ENCODE measurements at places on chromosomes 7 and 10. TPM values are rescaled to one million over a fixed set of nuclear protein-coding genes. Genes with fewer than 3 reads are reported as not detected.
A peak's percentile ranks its signal among the peaks of the same experiment; 100 is the strongest.

DNA sequence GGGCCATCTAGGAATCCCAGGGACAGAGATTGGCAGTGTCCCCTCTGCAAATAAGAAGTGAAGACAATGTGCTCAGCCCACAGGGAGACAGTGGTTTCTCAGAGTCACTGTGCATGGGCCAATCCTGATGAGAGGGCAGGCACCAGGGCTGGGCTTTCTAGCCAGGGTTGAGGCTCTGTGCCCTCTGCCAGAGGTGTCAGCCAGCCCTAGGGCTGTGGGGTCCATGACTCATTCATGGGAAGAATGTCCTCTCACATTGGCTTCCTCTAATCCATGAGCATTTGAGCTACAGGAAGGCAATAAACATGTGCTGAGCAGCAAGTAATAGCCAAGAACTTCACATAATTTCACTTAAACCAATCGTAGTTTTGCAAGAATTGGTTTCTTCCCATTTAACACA lies 482.0 kb upstream of the MGMT start:
- H3K4me3 ChIP-seq: no peak overlapping the region
- no peaks in the 10 kb centered on the region for H3K36me3 ChIP-seq
- H3K4me1 ChIP-seq: no peaks in the 10 kb centered on the region
- H3K27me3 ChIP-seq: no peaks in the 10 kb centered on the region
- no peak for DNase-seq

The SAMD9L gene
- total RNA-seq: 27.8 TPM

The PDK4 gene
- not detected for total RNA-seq

DNA sequence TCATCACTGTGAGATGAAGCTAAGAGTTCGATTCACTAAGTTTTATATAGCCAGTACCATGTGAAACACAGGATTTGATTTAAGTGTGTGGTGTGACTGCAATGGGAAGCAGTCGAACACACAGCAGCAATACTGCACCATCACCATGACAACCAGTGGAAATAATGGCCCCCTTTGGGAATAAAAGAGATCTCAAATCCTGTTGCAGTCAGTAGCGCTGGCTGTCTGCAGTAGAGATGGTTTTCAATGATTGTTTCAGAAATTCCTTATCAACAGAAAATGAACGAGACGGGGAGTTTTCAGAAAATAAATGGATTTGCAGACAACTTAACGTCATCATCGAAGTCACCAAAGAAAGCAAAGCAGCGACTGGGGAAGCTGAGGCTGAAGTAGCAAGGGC lies 91.0 kb downstream of the PTPRE start:
- H3K36me3 ChIP-seq: no peaks in the 10 kb centered on the region
- peaks cover 8% of the 10 kb centered on the region for H3K4me1 ChIP-seq
- H3K27ac ChIP-seq: no peak overlapping the region
- H3K4me3 ChIP-seq: no peak overlapping the region
- H3K27me3 ChIP-seq: peaks cover 20% of the 10 kb centered on the region
- no peak for DNase-seq

- peaks cover 24% of the 10 kb centered on the region for H3K4me1 ChIP-seq
- DNase-seq: no peak
- peaks cover 2% of the 10 kb centered on the region for H3K36me3 ChIP-seq
- H3K27ac ChIP-seq: no peak overlapping the region
- H3K27me3 ChIP-seq: no peaks in the 10 kb centered on the region
- H3K4me3 ChIP-seq: no peak overlapping the region
These were observed 3.6 kb upstream of the GPR146 start for GRCh38 chr7:1040790-1041189.

GRCh38 chr10:71771204-71771603 lies 2.1 kb downstream of the VSIR start:
- no peak for DNase-seq
- H3K36me3 ChIP-seq: peaks cover 50% of the 10 kb centered on the region
- peak overlapping the region; percentile 92 for H3K4me3 ChIP-seq
- H3K27ac ChIP-seq: peak overlapping the region; percentile 97
- H3K4me1 ChIP-seq: peaks cover 73% of the 10 kb centered on the region

DNA sequence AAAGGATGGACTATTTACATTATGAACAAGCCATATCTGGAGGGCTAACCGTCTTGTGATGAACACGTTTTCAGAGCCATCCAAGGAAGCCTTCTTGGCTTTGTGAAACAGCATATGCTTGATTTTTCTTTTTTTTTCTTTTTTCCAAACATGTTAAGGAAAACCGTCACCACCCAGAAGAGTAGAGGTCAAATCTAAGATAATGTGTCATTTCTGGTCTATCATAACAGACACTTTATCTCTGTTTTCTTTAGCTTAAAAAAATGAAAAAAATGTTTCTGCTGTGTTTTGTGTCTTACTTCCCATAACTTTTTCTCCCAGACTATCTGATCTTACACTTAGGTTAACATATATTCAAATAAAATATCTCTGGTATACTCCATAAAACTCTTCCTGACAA lies 76.1 kb upstream of the DGKB start:
- H3K27me3 ChIP-seq: no peaks in the 10 kb centered on the region
- no peak overlapping the region for H3K4me3 ChIP-seq
- no peaks in the 10 kb centered on the region for H3K36me3 ChIP-seq
- no peak overlapping the region for H3K27ac ChIP-seq

DNA sequence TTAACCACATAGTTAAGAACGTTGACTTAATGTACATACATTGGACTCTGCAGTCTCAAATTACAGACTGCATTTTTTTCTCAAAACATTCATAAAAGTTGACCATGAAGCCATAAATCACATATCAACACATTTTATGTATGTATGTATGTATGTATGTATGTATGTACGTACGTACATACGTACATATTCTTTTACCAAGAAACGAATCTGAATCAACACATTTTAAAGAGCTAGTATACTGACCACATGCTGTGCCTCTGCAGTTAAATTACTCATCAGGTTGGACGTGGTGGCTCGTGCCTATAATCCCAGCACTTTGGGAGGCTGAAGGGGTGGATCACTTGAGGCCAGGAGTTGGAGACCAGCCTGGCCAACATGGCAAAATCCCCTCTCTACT lies 105.8 kb downstream of the GPR158 start:
- H3K27me3 ChIP-seq: no peaks in the 10 kb centered on the region
- H3K36me3 ChIP-seq: no peaks in the 10 kb centered on the region
- no peak overlapping the region for H3K27ac ChIP-seq
- no peaks in the 10 kb centered on the region for H3K4me1 ChIP-seq
- H3K4me3 ChIP-seq: no peak overlapping the region
- DNase-seq: no peak

The SPDYE1 gene
- not detected for total RNA-seq

DNA sequence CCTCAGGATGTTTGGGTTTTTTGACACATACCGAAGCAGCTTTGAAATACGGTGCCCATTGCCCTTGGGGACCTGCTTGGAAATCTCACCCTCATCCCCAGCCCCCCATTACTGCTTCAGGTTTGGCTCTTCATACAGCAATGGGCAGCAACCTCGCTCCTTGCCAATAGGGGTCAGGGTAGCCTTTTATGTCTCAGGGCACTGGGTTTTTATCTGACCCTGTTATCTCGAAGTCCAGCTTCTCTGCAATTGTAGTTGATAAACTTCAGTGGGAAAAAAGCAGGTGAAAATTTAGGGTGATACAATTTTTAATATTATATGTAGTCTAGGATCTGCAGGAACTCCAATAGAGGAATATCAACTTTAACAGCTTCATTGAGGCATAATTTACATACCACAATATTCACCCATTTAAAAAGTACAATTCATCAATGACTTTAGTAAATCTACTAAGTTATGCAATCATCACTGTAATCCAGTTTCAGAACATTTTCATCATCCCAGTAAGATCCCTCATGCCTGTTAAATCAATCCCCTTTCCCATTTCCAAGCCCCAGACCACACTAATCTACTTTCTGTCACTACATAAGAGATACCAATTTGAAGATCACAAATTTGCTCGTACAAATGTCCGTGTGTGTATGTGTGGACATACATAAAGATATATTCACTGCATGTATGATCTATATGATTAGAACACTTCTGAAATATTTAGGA lies 386.2 kb downstream of the KCNMA1 start:
- H3K27ac ChIP-seq: no peak overlapping the region
- H3K36me3 ChIP-seq: no peaks in the 10 kb centered on the region
- no peak overlapping the region for H3K4me3 ChIP-seq
- no peaks in the 10 kb centered on the region for H3K4me1 ChIP-seq
- peak; percentile 16 for DNase-seq

GRCh38 chr10:89283936-89284475 lies 17.8 kb upstream of the IFIT2 start:
- no peak overlapping the region for H3K27ac ChIP-seq
- no peak for DNase-seq
- H3K27me3 ChIP-seq: no peaks in the 10 kb centered on the region
- no peak overlapping the region for H3K4me3 ChIP-seq
- H3K36me3 ChIP-seq: no peaks in the 10 kb centered on the region
- no peaks in the 10 kb centered on the region for H3K4me1 ChIP-seq

The GNAT3 gene
- total RNA-seq: not detected

The CDHR3 gene
- 0.93 TPM for total RNA-seq

DNA sequence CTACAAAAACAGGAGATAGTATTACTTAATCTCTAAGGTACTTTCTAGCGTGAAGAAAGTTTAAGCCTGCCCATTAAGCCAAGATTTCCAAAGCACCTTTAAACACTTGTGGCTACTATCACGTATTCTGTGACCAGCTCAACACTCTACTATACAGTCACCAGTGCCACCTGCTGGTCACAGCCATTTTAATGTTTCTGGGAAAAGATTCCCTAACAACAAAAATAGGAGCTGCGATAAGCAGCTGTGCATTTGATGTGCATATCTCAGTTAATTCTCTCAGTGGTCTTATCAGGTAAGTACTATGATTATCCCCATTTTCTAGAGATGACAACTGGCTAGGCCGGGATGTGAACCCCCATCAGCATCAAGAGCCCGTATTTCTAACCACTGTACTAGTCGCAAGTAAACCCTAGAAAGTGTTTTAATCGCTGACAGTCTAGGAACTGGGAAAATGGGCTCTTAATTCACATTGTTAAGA lies 860 bp downstream of the SEC31B start:
- H3K4me1 ChIP-seq: peaks cover 13% of the 10 kb centered on the region
- DNase-seq: peak; percentile 82
- peaks cover 25% of the 10 kb centered on the region for H3K36me3 ChIP-seq
- H3K4me3 ChIP-seq: no peak overlapping the region

DNA sequence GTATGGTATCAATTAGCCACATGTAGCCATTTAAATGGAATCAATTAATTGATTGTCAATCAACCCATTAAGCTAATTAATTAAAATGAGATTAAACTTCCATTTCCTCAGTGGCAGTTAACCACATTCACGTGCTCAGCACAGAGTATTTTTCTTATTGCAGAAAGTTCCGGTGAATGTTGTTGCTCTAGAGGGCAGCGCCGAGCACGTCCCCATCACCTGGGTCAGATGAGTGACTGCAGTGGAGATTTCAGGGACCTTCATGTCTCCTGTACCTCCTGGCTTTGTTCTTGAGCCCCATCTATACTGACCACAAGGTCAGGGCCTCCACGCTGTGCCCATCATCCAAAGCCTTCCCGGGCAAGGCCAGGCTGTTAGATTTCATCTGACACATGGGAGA lies 168.8 kb upstream of the MKI67 start:
- no peak overlapping the region for H3K27ac ChIP-seq
- H3K4me3 ChIP-seq: no peak overlapping the region
- DNase-seq: no peak

DNA sequence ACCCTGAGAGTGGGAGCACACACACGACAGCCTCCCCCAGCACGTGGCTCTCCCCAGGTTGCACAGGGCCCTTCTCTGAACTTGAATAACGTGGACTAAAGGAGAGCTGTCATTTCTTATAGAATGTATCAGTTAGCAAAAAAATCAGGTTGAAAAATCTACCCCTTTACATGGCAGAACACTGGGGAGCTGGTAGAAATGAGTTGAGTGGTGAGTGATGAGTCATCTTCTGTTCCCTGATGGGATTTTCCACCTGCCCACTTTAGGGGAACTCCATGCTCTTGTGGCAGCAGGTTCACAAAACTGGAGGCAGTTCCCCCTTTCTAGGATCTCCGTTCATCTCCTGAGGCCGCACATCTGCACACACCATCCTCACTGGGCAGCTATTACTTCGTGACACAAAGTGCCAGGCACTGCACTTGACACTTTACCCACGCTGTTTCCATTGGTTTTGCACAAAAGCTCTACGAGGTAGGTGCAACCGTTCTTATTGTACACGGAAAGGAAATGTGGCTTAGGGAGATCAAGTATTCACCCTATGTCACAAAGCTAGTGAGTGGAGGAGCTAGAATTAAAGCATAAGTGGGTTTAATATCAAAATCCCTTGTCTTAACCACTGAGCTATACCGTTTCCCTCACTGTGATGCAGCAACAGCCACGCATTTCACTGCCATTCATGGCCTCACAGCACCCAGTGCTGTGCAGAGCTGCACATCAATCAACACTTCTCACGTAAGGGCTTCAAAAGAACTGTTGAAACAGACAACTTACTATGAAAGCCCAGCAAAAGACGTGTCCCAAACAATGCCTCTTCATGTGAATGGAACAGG lies 80.2 kb downstream of the RNF216 start:
- H3K27me3 ChIP-seq: no peaks in the 10 kb centered on the region
- H3K36me3 ChIP-seq: peaks cover 31% of the 10 kb centered on the region
- H3K4me3 ChIP-seq: peak overlapping the region; percentile 52
- H3K27ac ChIP-seq: peak overlapping the region; percentile 91

The ZNF736 gene
- 25.5 TPM for total RNA-seq

DNA sequence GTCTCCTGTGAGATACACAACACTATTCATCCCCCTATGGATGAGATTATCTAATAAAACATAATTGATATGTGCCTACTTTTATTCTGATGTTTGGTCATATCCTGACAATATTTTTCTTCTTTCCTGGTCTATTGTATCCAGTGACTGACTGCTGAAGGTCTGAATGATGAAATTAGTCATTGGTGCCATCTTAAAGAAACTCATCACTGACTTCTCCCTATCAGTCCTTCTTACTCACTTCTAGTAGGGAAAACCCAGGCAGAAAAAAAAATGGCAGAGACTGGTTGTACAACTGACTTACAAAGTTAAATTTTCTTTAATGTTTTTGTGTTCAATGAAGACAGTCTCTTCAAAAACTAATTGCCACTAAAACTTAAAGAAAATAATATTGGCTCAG lies 377.4 kb downstream of the HTR7 start:
- H3K27me3 ChIP-seq: no peaks in the 10 kb centered on the region
- H3K4me1 ChIP-seq: no peaks in the 10 kb centered on the region
- no peak for DNase-seq
- no peak overlapping the region for H3K27ac ChIP-seq
- no peak overlapping the region for H3K4me3 ChIP-seq

- H3K4me3 ChIP-seq: no peak overlapping the region
- peaks cover 30% of the 10 kb centered on the region for H3K4me1 ChIP-seq
These were observed 122.3 kb upstream of the LYZL2 start for GRCh38 chr10:30751678-30752331.

The AOC1 gene
- not detected for total RNA-seq

The TMEM72 gene
- not detected for total RNA-seq

The TAS2R3 gene
- 1.1 TPM for total RNA-seq

DNA sequence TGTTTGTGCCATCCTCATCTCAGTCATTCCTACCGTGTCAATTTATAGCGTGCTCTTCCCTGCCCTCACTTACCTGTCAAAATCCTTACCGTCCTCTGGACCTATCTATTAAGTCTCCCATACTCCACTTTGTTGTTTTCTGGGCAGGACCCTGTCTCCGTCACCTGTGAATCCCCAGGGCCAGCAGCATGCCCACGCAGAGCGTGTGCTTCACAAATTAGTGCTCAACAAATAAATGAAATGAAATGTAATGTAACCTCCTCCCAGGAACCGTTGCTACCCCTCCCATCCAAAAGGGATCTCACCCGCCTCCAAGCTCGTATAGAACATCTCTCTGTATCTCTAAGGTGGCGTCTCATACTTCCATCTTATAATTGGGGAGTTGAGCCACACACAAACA lies 589.9 kb upstream of the MGMT start:
- peaks cover 2% of the 10 kb centered on the region for H3K27me3 ChIP-seq
- no peaks in the 10 kb centered on the region for H3K36me3 ChIP-seq

Measured in activated CD4-positive, alpha-beta T cell treated with anti-CD3 and anti-CD28 coated beads for 36 hours (primary cell).